MM.1S (cell line): ENCODE measurements at places on chromosomes 3 and 15.

DNA sequence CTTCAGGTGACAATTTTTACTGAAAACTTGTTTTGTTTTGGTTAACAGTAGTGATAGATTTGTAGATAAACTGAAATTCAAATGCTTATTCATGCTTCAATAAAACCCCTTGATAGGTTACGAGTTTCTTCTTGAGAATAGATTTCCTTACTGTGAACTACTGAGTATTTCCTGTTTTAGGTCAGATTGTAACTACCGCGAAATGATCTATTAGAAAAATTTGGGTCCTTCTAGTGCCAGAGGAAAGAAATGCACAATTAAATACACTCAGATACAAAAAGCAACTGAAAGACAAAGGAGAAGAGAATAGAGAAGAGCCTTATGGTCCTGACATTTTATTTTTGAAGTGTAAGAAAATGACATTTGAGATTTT, 251.7 kb upstream of the TBL1XR1 start:
- DNase-seq, result no peak

GRCh38 chr3:195085356-195086130, 185.4 kb downstream of the XXYLT1 start:
- no peak for DNase-seq

GRCh38 chr3:27930052-27930602, 208.0 kb upstream of the EOMES start:
- DNase-seq, result no peak

DNA sequence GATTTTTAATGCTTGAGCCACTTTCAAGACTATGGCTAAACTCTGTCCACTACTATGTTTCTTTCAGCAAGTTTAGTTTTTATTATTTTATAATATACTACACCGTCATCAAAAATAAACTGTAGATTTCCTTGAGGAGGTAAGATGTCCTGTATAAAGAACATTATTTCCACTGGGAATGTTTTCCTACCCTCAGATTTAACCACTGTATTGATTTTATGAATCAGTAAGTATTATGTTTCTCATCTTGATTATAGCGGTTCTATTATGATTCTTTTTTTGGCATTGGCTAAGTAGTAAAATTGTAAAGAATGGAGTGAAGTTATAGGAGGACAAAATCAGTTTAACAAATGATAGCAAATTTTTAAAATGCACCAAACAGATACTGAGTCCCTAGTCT, 44.4 kb downstream of the ADAM10 start:
- DNase-seq, result no peak

GRCh38 chr3:7309641-7310102, 448.8 kb downstream of the GRM7 start:
- no peak for DNase-seq

DNA sequence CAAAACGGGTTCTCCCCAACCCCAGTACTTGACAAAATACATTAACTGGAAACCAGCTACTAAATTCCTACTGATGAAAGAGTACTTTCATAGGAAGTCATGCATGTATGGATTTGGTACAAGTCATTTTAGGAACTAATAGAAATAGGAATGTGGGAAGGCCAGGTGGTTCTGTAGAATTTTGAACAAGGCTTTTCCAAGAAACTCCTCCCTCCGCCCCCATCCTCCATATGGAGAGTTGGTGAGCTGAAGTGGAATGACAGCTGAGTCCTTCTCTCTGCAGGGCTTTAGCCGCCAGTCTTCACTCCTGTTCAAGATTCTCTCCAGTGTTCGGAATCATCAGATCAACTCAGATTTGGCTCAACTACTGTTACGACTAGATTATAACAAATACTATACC, 33.2 kb downstream of the TUBGCP4 start:
- no peak for DNase-seq

DNA sequence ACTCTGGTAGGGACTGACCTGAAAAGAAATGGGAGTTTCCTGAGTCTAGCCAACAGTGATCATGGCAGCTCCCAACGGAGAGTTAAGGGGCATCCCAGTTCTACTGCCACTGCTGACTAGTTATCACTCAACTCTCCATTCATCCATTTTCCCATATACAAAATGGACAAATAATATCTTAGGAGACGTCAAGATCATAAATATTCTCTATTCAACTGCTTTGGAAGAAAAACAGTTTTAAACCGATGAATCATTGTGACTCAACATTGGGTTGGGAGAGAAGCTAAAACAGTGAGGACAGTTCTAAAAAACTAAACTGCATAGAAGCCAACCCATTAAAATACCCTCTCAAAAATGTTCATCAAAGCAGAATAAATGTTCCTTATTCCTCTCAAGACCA, 57.6 kb upstream of the CHRM5 start:
- no peak for DNase-seq

DNA sequence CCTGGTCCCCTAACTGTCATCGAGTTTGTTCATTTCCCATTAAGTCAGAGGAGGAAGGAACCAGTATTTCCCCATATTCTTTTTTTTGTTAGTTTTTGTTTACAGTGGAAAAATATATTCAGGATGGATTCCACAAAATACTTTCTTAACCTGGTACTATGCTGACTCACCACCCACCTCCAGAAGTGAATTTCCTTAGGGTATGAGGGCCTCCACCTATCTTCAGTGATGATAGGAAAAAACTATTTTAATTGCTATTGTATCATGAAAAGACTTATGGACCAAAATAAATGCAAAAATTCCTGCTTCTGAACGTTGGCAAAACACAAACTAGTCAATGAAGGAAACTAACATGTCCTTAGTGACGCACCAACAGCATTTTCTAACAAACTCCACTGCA, 64.2 kb upstream of the FOXP1 start:
- DNase-seq, result no peak

GRCh38 chr15:56534728-56535127, 69.8 kb upstream of the MNS1 start:
- no peak for DNase-seq

DNA sequence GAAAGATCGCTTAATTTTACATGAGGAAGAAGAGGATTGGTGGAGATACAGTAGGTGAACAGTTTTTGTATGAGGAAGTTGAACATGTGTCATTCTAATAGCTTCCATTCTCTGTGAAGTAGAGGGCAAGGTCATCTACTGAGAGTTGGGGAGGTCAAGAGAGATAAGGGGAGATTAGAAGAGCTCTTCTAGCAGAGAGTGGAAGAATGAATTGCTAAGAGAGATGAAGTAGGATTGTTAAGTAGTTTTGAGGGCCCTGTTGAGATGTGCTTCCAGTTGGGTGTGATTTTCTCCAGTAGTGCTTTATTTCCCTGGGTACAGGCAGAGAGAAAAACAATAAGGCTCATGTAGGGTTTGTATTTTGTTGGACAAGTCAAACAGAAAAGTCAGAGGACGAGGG, 5.2 kb downstream of the OPA1 start:
- no peak for DNase-seq

DNA sequence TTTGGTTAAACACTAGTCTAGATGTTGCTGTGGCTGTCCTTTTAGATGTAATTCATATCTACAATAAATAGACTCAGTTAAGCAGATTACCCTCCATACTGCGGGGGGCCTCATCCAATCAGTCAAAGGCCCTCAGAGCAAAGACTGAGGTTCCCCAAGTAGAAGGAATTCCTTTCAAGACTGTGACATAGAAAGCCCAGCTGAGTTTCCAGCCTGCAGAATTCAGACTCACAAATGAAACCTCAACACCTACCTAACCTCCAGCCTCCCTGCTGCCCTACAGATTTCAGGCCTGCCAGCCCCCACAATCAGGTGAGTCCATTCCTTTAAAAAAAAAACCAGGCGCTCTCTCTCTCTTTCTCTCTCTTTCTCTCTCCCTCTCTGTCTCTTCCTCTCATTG, 73.6 kb upstream of the NSMCE3 start:
- no peak for DNase-seq

DNA sequence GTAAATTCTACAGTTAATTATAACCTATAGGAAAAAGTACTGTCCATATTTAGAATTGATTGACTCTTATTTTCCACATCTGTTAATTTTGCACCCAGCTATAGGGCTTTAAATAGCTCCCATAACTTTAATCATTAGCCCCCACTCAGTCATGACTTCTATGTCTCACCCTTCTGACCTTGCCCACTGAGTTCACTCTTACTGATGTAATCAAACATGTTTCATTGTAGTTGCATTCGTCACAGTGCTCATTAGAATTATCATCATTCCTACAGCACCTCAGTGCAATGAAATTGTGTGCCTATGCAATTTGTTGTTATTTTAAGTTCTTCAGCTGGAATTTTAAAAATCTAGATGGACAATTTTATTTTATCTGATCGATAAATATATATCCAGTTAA, 151.4 kb downstream of the TIGIT start:
- no peak for DNase-seq

DNA sequence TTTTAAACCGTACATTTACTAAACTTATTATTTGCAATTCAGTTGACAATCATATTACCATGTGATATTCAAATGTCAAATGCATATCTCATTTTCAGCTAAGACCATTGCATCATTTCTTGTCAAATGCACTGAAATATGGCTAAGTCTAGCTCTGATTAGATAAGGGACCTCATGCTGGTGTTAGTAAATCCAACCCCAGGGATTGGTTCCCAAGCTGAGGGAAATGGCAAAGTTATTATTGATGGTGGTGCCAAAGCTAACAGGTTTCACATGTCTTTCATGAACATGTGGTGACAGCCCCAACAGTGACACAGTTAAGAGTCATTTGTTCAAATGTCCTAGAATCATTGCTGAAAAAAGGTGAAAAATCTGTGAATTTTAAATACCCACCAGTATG, 641.1 kb downstream of the MECOM start:
- DNase-seq, result no peak

DNA sequence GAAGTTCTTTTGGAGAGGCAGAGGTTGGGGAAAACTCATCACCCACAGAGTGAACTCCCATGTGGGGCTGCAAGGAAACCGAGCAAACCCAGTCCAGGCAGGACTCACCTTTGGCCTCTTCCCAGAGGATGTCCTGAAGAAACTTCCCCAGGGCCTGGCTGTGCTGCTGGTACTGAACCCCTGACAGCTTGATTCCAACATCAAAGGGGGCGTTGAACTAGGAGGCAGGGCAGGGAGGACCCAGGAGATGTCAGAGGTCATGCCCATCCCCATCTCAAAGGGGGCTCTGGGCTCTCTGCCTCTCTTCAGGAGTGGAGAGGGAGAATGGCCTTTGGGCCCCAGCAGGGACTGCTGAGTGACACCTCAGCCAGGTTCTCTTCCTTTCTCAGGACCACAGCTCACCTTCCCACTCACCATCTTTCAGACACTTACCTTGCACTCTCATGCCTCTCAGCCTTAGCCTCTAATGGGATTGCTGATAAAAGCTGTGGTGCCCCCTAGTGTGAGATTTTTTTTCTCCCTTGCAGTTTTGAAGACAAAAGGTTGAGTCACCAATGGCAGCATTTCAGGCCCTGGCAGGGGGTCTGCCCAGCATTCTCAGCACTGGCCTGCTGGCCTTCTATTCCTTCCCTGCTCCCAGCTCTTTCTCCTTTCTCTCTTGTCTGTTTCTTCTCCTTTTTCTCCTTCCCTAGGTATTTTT, 6.0 kb downstream of the GHRL start:
- DNase-seq, result peak; percentile 37

DNA sequence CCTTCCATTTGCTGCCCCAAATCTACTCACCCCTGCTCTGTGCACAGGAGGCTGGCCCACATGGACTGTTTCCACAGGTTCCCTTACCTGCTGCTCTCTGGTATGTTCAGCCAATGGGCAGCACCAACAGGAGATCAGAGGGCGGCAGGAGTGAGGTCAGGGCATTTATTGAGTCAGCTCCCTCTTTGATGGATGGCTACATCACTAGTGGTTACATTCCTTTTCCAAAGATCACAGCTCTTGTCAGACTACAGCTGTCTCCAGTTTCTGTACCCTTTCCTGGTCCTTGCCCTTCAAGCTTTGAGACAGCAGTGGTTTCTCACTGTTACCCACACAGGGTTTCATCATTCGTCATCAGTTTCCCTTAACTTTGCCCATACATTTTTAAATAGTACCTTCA, 325.1 kb downstream of the SUCLG2 start:
- DNase-seq, result no peak

DNA sequence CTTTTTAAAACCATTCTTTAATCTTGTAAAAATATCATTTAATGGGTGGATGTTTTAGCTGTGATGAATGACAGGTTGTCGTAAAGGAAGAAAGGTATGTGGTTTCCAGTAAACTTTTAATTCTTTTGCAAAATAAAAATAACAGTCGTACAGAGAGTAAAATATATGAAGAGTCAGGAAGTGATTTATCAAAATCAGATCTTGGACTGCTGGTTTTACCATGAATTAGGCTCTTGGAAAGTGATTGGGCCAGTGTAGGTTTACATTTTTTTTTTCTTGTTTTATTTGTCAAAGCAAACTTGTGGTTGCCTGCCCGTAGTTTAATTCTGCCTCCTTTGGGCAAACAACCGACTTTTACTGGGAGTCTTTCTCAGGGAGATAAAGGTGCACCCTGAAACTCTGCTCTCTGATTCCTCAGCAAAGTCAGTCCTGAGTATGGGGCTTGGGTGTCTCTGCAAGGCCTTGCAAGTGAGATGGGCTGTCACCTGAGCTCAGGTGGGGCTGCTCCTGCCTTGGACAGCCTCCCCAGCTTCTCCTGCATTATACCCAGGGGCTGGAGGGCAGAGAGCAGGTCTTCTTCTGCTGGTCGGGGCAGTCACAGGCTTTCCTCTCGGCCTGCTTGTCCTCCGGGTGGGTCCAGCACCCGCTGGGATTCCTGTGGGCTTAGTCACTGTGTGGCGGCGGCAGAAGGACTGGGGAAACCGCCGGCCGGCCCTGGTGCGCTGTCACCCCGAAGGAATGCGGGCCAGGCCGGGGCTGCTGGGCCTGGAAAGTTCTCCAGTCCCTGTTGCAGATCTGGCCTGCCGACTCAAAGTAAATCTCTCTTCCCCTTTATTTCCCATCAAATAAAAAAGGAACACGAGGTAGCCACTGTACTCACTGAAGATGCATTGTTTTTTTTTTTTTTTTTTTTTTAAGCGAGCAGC, 79.0 kb downstream of the IGF1R start:
- no peak for DNase-seq

DNA sequence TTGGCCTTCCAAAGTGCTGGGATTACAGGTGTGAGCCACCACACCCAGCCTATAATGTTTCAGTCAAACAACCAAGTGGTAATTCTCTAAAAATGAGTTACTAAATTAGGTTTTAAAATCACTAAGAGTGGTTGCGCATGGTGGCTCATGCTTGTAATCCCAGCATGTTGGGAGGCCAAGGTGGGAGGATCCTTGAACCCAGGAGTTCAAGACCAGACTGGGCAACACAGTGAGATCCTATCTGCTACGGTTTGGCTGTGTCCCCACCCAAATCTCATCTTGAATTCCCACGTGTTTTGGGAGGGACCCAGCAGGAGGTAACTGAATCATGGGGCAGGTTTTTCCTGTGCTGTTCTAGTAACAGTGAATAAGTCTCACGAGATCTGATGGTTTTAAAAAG, 26.1 kb downstream of the SEC11A start:
- DNase-seq, result no peak
